Activated naive CD4-positive, alpha-beta T cell (primary cell): ENCODE measurements at places on chromosomes 1 and 21.
A peak's percentile ranks its signal among the peaks of the same experiment; 100 is the strongest.

- DNase-seq, result no peak
These were observed 172.3 kb downstream of the ADGRL4 start for GRCh38 chr1:78834201-78834741.

- DNase-seq, result no peak
These were observed 15.4 kb downstream of the ACTRT2 start for GRCh38 chr1:3036447-3037280.

DNA sequence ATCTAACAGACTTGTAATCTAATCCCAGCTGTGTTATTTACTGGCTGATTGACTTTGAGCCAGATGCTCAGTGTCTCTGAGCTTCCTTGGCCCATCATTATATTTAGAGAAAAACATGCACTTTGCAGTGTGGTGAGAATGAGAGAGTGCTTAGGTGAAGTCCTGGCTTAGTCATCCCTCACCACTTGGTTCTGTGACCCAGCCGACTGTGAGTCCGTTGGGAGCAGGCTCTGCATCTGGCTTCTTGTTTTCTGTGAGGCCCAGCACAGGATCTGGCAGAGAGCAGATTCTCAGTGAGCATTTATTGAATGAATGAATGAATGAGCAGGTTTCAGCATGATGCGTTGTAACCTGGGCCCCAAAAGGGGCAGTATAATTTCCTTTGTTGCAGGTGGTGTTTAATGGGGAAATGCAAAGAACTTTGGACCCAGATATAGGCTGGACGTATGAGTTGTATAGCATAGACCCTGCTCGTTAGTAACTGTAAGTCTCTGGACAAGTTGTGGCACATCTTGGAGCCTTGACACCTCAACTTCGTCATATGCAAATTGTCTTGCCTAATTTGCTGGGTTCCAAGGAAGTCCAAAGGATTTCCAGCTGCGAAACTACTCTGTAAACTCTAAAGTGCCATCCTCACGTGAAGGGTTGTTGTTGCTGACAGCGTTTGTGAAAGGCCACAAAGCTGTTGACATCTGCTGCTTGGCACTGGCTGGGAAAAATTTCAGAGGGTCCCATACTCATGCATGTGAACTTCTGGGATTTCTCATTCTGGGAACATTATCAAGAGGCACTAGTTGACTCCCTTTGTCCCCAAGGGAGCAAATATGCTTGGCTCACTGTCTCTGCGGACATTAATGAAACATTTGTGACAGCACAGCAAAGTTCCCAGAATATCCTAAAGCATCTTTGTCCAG is 138.8 kb upstream of the USP24 start:
- DNase-seq, result no peak

GRCh38 chr1:87615491-87615890 is 286.8 kb downstream of the LMO4 start:
- DNase-seq, result no peak

GRCh38 chr1:55423376-55423775 is 208.2 kb upstream of the USP24 start:
- no peak for DNase-seq

GRCh38 chr1:146031476-146031875 is 9.9 kb upstream of the HJV start:
- DNase-seq, result no peak

DNA sequence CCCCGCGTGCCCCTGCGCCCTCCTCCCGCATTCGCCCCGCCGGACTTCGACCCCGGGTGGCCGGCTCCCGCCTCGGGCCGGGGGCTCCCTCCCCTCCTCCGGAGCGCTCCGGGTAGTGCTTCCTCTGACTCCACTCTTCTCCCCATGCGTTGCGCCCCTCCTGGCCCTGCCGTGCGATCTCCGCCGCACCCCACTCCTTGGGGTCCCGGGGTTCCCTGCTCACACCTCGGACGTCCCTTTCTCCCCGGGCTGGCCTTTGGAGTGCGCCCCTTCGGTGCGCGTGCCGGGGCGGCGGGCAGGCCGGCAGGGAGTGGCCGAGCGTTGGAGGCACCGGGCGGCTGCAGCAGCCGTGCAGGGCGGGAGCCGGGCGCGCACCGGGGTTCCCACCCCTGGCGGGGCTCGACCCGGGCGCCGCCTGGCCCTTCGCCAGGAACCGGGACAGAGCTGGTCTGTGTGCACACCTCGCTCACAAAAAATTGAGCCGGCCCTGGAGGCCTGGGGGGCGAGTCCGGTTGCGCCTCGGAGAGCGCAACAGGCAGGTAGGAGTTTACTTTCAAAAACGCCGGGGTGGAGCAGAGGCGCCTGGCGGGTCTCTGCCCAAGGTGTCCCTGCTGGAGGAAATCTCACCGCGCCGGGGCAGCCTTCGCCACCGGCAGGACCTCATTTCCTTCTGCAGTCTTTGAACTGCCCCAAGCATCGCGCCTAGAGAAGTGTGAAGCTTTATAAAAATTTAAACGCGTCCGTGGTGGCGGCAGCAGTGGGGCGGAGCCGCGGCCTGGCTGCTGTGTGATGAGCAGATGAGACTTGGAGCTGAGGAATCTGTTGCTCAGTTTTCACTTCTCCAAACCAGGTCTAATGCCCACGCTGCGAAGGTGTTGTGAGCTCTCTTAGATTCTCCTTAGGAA is 650 bp downstream of the VANGL1 start:
- no peak for DNase-seq

- DNase-seq, result peak; percentile 17
These were observed 661 bp downstream of the PLEKHO1 start for GRCh38 chr1:150150133-150151021.

DNA sequence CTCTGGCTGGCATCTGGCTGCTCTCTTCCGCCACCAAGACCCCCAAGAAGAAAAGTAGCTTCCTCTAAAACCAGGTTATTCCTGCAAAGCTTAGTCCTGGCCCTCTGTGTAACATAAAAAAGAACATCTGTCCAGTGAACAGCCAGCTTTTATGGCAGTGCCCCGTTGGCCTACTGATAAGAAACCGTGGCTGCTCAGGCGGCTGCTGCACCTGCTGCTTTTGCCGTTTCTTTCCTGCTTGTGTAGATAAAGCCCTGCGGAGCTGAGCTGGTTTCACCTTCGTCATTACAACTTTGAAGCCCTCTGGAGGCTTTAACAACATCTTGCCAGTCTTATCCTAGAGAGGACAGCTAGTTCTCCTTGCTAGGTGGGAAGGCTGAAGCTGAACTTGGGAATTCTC is 20.5 kb downstream of the ELAPOR1 start:
- no peak for DNase-seq

DNA sequence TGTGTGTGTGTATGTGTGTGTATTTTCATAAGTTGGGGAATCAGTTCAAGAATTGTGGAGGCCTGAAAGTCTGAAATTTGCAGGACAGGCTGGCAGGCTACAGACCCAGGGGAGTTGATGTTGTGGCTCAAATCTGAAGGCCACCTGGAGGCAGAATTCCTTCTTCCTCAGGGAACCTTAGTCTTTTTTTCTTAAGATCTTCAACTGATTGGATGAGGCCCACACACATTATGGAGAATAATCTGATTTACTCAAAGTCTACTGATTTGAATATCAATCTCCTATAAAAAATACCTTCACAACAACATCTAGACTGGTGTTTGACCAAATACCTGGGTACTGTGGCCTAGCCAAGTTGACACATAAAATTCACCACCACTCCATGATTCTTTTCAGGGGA is 61.8 kb downstream of the MT1HL1 start:
- no peak for DNase-seq

DNA sequence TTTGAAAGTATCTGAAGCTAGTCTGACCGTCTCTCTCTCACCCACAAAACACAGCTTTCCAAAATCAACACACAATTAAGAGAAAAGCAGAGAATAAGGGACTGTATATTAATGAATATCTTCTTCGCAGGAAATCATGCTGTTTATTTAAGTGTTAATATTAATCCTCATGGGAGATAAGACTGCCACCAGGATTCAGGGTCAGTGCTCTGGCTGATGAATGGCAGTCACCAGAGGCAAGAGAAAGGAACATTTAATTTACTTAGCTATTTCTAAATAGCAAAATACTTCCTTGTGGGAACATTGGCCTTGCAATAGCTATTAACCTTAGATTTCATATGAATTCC is 2.2 kb downstream of the SCYL3 start:
- no peak for DNase-seq

DNA sequence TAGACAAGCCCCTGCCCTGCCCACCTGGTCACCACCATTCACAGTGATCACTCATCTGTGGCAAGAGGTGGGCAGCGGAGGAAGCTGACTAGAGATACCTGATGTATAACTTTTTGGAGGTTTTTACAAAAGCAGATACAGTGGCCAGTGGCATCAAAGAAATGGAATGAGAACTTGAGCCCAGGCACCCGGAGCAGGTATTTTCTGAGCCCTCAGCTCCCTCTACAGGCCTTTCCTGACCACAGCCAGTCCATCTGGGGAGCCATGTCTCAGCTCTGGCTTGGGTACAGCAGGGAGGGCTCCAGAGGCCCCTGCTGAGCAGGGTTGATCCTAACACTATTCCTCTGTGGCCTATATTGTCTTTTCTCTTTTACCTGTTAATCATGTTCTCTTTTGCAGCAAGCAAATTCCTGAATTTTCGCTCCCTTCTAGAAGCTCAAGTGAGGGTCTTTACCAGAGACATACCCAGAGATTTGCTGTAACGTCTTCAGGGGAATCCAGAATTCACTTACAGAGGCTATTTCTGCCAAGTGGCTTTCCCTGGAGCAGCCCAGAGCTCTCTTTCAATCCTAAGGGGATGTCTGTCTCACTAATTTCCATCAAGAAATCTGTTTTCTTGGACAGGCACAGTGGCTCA is 27.3 kb downstream of the GPR157 start:
- no peak for DNase-seq

- no peak for DNase-seq
These were observed 25.8 kb upstream of the VPS26C start for GRCh38 chr21:37292941-37293340.

DNA sequence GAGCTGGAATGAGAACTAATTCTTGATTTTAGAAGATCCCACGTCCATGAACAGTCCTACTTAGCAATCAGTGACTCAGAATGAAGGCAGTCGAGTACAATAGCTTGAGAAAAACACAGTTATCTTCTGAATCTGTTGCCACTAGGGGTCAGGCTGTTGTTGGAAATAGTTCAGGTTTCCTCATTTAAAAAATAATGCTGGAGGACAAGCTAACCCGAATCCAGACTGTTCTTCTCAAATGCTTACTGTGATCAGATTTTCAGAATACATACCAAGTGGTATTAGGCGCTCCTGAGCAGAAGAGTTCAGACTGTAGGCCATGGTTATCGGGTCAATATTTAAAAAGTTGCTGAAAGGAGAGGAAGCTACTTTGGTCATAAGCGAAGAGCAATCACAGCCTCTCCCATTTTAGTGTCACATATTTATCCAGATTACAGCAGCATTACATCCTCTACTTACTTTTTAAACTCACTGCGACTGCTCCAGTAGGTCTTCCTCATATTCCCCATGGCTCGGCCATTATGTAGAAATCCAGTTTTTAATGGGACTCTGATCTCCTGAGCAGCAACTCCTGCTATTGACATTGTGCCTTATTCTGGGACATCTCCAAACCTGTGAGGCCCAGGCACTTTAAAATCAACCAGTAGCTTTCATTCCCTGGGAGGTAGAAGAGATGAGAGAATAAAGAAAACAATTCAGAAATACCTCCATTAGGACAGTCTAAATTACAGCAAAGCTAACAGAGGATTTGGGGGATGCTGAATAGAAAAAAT is 10.9 kb downstream of the ERRFI1 start:
- DNase-seq, result peak; percentile 3

GRCh38 chr1:59026472-59026948 is 242.7 kb upstream of the JUN start:
- DNase-seq, result no peak

DNA sequence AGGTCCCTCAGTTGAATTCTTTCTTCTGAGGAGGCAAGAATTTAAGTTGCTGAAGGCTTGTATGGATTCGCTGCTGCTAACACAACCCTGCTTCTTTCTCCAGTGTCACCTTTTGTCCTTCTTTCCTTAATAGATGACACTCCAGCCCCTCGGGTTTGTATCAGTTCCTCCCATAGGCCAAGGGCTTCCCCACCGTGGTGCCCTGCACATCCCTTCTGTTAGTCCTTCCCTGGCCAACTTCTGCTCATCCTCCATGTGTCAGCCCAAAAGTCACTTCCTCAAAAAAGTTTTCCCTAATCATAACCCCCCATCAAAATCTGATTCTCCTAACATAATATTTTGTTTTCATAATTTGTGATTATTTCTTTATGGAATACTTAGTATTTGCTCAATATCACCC is 190.4 kb downstream of the RHOU start:
- DNase-seq, result no peak

- no peak for DNase-seq
These were observed 3.1 kb upstream of the SPRR3 start for GRCh38 chr1:152998476-152998875.

- DNase-seq, result no peak
These were observed 68.4 kb downstream of the ARHGEF10L start for GRCh38 chr1:17607644-17608581.

DNA sequence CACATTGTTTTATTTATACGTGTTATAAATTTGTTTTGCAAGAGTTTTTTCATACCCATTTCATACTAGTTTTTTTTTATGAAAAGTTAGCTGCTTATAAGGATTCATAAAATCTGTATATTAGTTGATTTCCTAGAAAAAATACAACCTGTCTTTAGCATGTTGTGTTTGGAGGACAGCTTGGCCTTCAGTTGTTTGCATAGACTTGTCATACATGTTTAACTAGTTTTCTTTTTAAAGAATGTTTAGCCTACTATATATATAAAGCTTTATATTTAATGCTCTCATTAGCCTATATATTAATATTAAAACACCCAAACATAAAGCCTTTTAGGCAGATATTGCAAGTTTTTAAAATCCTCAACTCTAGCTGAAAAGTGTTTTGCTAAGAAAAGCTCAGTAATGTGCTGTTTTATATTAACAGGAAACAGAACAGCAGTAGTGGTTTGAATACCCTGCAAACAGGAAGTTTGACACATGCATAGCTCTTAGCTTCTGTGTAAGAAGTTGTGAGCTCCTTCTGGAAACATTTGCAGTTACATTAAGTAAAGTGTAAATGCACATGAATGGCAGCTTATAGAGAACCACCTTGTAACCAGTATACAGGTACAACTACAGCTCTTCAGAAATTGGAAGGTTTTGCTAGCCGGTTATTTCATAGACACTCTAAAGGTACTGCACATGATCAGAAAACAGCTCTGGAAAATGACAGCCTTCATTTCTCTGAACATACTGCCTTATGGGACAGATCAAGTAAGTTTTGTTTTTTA is at the start of gene PRKACB:
TSS of gene PRKACB (plus strand) at position 476 of the 770 bp plus-strand sequence. CDS start at position 567, 91 bp downstream.
- no peak for DNase-seq

DNA sequence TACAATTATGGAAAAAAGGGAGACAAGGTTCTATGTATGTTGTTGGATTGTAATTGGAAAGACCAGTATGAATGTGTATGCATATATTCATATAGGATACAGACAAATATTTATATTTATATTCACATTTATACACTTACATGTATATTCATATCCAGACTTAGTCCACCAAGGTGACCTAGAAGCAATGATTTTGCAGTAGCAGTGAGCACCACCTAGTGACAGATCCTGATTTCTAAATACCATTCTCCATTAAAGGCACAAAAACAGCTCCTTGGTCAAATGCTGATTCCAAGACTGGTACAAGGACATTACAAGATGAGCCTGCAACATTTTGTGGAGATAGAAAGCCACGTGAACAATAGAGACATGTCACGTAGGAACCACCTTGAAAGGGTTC is 153.4 kb downstream of the SDCCAG8 start:
- no peak for DNase-seq

- DNase-seq, result no peak
These were observed 184.2 kb downstream of the ETS2 start for GRCh38 chr21:38989745-38990423.
